ENCODE measurements at places on chromosomes 1 and 21.

DNA sequence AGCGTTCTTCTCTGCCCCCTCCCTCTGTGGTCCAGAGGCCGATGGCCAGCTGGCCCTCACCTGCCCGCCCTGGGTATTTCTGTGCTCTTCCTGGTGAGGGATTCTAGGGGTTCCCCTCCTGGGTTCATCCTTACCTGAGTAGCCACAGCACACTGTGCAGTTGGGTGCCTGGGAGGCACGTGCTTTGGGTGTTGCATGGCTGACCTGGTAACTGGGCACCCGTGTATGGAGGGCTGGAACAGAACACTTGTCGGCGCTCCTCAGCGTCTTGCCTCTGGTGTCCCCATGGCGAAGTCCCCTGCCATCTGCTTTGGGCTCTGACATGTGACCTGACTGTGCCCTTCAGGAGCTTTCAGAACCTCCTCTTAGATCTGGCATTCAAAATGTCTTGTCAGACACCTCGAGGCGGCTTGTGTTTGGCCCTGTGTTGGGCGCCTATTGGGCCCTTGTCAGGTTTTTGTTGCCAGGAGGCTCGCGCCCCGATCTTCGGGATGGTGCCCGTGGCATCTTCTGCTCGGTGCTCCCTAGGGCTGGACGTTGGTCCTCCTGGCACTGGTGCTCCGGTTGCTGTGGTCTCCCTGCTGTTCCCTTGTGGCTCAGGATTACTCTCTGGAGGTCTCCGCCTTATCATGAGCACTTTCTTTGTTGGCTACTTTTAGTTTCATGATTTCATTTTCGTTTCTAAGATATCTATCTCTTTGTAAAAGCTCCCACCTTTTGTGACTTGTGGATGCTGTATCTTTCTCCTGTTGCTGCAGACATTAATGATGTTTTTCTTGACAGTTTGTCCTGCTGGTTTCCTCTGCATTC, 28.5 kb downstream of the SKI start:
- DNase-seq: no peak

- no peak for DNase-seq
These were observed 400.7 kb downstream of the NEGR1 start for GRCh38 chr1:71881611-71882010.

- DNase-seq: no peak
These were observed 37.3 kb downstream of the PTAFR start for GRCh38 chr1:28139025-28139712.

DNA sequence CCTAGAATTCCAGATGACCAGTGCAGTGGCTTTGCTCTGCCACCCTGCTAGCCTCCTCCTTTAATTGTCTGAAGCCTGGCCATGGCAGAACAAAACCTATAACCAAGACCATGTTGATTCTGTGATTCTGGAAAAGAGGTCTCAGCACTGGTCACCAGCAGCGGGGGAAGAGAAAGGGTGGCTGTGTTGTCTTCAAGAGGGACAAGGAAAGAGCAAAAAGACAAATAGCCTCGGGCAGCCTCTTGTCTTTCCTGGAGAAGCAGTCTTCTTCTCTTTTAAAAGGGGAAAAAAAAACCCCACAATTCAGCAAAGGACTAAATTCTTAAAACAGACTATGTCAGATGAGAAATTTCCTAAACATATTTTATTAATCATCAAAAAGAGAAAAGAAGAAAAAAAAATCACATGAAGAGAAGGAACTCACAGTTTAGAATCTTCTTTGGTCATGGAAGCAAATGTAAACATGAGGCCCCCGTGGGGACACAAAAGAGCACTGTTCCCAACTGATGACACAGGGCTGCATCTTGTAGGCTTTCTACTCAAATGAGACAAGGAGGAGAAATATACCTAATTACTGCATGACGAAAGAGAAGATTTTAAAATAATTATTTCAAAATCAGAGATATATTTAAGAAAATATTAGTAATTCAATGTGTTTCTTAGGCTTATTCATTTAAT, 36.3 kb upstream of the RAP1GAP start:
- DNase-seq: no peak

- DNase-seq: no peak
These were observed 17.3 kb upstream of the FGR start for GRCh38 chr1:27652111-27652864.

GRCh38 chr1:150550222-150551050, 1.2 kb downstream of the ADAMTSL4 start:
- no peak for DNase-seq

DNA sequence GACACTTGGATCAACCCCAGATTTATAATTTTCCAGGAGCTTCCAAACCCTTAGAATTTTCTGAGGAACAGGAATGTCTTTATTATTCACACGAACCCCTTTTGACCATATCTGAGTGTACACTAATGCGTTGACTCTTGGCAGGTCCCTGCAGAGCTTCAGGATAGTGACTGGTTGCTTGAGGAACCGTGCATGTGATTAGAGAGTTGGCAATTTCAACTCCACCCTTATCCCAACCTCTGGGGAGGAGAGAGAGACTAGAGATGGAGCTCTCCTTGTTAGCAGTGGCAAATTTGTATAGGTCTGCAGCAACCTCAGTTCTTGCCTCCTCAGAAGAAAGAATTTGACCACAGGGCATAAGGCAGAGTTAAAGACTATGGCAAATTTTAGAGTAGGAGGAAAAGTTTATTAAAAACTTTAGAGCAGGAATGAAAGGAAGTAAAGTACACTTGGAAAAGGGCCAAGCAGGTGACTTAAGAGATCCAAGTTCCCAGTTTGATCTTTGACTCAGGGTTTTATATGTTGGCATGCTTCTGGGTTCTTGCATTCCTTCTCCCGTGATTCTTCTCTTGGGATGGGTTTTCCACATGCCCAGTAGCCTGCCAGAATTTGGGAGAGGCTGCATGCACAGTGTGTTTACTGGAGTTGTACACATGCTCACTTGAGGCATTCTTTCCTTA, 93.8 kb upstream of the ETV3 start:
- DNase-seq: no peak

- DNase-seq: no peak
These were observed 11.5 kb upstream of the HCRTR1 start for GRCh38 chr1:31605908-31606427.

- no peak for DNase-seq
These were observed 29.8 kb downstream of the PADI6 start for GRCh38 chr1:17401841-17402240.
